Lung microvascular endothelial cell (primary cell): ENCODE measurements at places on chromosomes 13 and 19. TPM values are rescaled to one million over a fixed set of nuclear protein-coding genes. Genes with fewer than 3 reads are reported as not detected.

TMPRSS9 gene
- under 0.01 and 0.20 TPM in 2 replicates for total RNA-seq

PDS5B gene
- 15.5 and 16.5 TPM in 2 replicates for total RNA-seq

ALOX5AP gene
- total RNA-seq: 0.22 TPM in 1 of 2 replicates, not detected in the other

CRX gene
- total RNA-seq: not detected in 2 replicates

ZNF548 gene
- total RNA-seq: 8.1 and 11.3 TPM in 2 replicates

PRDX2 gene
- 185 and 189 TPM in 2 replicates for total RNA-seq

ZNF865 gene
- 0.44 and 0.79 TPM in 2 replicates for total RNA-seq

CD79A gene
- not detected in 2 replicates for total RNA-seq

ERICH4 gene
- total RNA-seq: not detected in 2 replicates

PLA2G4C gene
- total RNA-seq: 44.0 and 98.8 TPM in 2 replicates

ZNF433 gene
- 2.0 TPM in 2 replicates for total RNA-seq

UGGT2 gene
- 25.1 and 35.3 TPM in 2 replicates for total RNA-seq

STK24 gene
- total RNA-seq: 23.2 and 27.7 TPM in 2 replicates

ADGRE2 gene
- under 0.01 and 0.60 TPM in 2 replicates for total RNA-seq

PEX11G gene
- total RNA-seq: 1.3 and 1.6 TPM in 2 replicates

KLK5 gene
- total RNA-seq: not detected in 2 replicates

ZNF540 gene
- 0.22 and 0.60 TPM in 2 replicates for total RNA-seq

DNA sequence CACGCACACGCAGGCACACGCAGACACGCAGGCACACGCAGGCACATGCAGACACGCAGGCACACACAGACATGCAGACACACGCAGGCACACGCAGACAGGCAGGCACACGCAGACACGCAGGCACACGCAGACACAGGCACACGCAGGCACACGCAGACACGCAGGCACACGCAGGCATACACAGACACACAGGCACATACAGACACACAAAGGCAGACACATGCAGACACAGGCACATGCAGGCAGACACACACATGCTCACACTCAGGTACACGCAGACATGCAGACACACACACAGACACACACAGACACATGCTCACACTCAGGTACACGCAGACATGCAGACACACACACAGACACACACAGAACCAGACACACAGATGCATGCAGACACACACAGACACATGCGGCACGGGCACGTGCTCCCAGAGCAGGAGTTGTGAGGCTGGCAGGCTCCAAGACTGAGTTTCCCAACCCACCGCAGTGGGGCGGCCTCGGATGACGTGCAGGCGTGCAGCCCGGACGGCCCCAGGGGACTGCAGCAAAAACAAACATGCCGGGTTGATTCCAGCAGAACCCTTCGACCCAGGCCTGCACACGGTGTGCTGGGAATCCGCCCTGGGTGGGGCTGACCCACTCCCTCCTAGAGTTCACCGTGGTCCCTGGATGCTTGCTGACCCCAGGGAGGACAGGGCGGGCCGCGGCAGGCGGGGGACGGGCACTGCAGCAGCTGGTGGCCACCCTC is 100.0 kb downstream of the GADD45B start:
- peak; percentile 57 for DNase-seq

GRCh38 chr13:112740502-112741131 is 50.8 kb downstream of the ATP11A start:
- DNase-seq: peak; percentile 94

GRCh38 chr13:109968876-109969577 is 182.6 kb upstream of the IRS2 start:
- DNase-seq: no peak

- DNase-seq: peak; percentile 90
Observed at GRCh38 chr19:55165952-55166529, 372 bp downstream of the DNAAF3 start.

GRCh38 chr13:45300190-45300985 is 40.6 kb downstream of the TPT1 start:
- DNase-seq: no peak

DNA sequence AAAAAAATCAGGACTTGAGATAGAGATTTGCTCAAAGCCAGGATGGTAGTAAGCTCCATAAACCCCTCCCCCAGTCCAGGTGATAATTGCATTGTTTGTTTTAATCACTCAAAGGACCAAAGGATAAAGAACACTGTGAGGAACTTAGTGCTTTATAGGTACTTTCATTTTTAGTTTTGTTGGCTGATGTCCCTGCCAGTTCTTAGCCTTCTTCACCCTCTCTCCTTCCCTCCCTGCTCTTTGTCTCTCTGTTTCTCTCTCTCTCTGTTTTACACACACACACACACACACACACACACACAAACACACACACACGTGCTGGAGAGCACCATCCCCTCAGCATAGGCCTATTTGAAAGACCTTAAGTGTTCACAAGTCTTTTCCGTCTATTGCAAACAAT is 5.2 kb downstream of the FRY start:
- no peak for DNase-seq

GRCh38 chr19:3515891-3516422 is 9.8 kb downstream of the FZR1 start:
- no peak for DNase-seq

GRCh38 chr19:9189535-9189934 is 10.8 kb downstream of the OR7D2 start:
- DNase-seq: no peak

- DNase-seq: no peak
Observed at GRCh38 chr13:47665043-47665442, 336.0 kb downstream of the SUCLA2 start.

GRCh38 chr13:111359237-111359915 is 38.9 kb downstream of the TEX29 start:
- DNase-seq: no peak

- DNase-seq: peak; percentile 91
Observed at GRCh38 chr19:36418287-36419001, at the start of gene ZFP82. Gene ZFP82 (minus strand): TSS chr19:36418644. CDS start chr19:36409789, 8,855 bp downstream.

- DNase-seq: no peak
Observed at GRCh38 chr13:35472323-35472881, 4.1 kb downstream of the MAB21L1 start.

DNA sequence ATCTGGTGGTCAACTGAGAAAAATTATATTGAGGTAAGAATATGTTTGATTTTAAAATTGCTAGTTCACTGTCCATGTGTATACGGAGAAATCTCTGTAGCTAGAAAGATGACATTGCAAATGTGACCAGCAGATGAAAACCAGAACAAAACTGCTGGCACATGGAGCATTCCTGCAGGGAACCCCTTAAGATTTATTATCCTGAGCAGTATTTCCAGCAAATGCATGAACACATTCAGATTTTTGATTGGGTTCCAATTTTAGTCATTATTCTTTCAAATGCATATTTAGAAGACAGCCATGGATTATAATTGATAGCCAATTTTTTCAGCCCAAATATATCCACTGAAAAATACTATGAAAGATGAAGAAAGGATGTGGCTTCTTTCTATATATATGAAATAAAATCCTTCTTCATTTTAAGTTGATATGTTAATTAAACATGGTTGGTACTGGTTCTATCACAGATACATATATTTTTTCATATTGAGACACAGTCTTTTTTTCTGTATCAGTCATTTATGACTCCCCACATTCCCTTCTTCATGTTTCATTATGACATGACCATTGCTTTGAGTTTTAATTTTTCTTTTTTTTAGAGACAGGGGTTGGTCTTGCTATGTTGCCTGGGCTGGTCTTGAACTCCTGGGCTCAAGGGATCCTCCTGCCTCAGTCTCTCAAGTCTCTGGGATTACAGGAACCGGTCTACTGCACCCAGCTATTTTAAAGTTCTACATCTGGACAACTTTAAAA is 376.5 kb downstream of the KLF12 start:
- DNase-seq: no peak

DNA sequence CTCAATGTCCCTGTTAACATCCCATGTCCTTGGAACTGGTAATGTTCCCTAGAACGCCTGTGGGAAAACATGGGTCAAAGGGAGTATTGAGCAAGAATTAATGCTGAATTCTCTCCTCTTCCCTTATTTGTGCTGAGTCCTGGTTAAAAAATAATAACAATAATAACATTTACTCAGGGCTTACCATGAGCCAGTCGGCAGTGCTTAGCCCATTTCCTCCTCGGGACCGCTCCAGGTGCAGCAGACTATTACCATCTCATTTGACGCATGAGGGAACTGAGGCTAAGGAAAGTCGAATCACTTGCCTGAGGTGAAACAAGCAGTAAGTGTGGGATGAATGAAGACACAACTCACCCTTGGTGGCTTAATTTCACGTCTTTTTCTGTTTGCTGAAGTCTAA is 33.6 kb upstream of the SLC15A1 start:
- DNase-seq: no peak

- no peak for DNase-seq
Observed at GRCh38 chr13:110492679-110493593, 68.6 kb downstream of the RAB20 start.

GRCh38 chr13:27133889-27134288 is 37.7 kb downstream of the USP12 start:
- DNase-seq: no peak

DNA sequence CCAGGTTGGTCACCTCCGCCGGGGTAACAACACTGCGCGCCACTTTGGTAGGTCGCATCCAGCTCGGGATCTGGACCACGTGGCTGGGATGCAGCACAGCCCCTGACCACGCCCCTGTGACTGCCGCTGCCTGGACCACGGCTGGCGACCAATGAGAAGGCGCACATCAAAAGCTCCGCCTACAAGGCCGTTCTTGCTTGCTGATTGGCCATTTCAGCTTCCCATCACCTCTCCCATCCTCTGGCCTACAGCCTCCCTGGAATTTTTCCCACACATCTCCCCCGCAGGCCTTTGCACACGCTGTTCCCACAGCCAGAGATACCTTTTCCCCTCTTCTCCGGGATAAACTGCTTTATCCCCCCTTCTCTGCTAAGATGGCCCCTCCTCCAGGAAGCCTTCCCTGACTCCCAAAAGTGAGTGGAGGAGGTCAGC is 12.5 kb upstream of the MAP1S start:
- peak; percentile 60 for DNase-seq

- DNase-seq: no peak
Observed at GRCh38 chr13:81488021-81488420, 1147.1 kb upstream of the SPRY2 start.

DNA sequence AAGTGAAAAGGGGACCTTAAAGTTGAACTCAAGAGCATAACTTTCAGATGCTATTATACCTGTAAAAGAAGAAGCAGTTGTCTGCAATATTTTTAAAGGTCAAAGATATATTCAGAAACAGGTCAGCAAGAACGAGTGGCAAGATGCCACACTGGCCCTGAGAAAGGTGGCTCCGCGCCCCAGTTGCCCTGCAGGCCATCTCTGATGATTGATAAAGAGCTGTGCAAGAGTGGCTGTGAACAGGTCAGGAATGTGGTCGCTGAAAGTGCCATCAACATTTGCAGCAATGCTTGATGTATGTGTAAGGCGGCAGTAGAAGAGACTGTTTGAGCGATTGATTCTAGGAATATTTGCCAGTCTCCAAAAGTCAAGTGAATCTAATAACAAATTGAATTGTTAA is 664.2 kb upstream of the SLC10A2 start:
- DNase-seq: no peak

DNA sequence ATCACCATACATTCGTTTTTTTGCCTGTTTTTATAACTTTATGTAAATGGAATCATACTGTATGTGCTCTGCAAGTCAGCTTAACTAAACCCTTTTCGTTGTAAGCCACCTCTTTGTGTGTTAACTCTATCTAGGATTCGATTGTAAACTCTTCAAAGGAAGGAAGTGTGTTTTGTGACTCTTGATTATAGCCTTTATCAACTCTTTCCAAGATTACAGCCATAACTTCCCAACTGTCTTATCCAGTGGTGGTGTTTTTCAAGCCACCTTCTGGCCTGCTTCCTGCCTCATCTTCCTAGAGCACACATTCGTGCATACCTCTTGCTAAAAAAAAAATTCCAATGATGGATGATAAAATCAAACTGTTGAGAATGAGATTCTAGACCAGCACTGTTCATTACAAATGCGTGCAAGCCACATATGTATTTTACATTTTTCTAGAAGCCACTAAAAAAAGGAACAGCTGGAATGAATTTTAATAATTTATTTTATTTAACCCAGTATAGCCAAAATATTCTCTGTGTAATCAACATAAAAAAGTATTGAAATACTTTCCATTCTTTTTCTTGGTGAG is 12.0 kb upstream of the FBXL3 start:
- peak; percentile 29 for DNase-seq

DNA sequence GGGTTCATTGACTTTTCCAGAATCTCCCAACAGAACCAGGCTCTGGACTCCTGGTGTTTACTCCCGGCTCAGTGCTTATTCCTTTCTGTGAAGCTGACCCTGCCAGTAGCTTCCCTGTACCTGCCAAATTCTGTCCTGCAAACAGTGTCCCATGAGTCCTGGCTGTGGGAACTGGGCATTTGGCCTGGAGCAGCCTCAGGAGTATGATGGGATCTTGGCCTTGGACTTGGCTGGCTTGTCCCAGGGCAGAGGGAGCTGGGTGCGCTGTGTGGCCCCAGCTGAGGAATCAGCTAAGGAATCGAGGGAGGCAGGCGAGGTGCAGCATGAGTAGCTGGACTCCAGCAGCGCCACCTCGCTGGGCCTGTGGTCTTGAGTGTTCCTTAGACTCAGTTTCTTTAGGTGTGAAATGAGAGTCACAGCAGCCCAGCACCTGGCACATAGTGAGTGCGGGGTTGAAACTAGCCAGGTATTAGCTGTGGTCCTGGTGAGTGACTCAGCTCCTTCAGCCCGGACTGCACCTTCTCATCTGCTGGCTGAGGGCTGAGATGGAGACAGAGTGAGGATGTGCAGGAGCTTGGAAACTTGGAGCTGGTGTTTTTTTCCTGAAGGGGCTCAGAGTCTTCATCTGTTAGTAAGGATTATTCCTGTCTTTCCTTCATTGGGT is 10.4 kb downstream of the CLASRP start:
- no peak for DNase-seq

- DNase-seq: no peak
Observed at GRCh38 chr19:48654299-48655059, 8.5 kb upstream of the CA11 start.

GRCh38 chr19:5080030-5080654 is 111.2 kb downstream of the KDM4B start:
- no peak for DNase-seq

- DNase-seq: no peak
Observed at GRCh38 chr13:31444266-31444856, 244.6 kb downstream of the B3GLCT start.

DNA sequence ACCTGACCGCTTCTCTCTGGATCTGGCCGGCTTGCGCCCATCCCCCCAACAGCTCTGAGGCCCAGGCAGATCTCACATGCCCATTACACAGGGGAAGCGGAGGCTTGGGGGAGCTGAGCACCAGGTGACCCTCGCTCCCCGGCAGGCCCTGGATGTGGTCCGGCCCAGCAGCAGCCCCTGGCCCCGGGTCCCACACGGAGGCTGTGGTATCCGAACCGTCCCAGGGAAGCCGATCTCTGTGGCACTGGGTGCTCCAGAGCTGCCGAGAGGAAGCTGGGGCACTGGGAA is 27.7 kb downstream of the SBNO2 start:
- no peak for DNase-seq

GRCh38 chr19:28292822-28293500 is 920.0 kb downstream of the UQCRFS1 start:
- DNase-seq: peak; percentile 51

GRCh38 chr13:47798194-47798593 is 202.9 kb downstream of the SUCLA2 start:
- DNase-seq: no peak

- DNase-seq: no peak
Observed at GRCh38 chr13:113851480-113851803, 12.4 kb downstream of the GAS6 start.
